Cerebellar nuclear complex (tissue), 1 donor: ENCODE measurements at places on chromosomes 16 and 17.

DNA sequence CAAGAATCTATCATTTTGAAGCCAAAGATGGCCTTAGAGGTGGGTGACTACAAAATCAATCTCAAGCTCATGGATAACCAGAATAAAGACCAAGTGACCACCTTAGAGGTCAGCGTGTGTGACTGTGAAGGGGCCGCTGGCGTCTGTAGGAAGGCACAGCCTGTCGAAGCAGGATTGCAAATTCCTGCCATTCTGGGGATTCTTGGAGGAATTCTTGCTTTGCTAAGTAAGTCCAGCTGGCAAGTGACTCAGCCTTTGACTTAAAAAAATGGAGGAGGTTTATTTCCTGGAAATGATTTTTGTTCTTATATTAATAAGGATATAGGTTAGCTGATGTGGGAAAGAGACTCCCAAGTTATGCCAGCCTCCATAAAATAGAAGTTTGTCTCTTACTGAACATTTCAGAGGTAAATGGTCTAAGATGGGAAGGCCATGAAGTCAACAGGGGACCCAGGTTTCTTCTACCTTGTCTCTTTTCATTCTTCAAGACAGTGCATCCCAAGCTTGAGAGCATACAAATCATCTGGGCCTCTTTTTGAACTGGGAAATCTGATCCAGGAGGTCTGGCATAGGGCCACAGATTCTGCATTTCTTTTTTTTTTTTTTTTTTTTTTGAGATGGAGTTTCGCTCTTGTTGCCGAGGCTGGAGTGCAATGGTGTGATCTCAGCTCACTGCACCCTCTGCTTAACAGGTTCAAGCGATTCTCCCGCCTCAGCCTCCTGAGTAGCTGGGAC is 19.8 kb upstream of the TANGO6 start:
- DNase-seq: no peak

DNA sequence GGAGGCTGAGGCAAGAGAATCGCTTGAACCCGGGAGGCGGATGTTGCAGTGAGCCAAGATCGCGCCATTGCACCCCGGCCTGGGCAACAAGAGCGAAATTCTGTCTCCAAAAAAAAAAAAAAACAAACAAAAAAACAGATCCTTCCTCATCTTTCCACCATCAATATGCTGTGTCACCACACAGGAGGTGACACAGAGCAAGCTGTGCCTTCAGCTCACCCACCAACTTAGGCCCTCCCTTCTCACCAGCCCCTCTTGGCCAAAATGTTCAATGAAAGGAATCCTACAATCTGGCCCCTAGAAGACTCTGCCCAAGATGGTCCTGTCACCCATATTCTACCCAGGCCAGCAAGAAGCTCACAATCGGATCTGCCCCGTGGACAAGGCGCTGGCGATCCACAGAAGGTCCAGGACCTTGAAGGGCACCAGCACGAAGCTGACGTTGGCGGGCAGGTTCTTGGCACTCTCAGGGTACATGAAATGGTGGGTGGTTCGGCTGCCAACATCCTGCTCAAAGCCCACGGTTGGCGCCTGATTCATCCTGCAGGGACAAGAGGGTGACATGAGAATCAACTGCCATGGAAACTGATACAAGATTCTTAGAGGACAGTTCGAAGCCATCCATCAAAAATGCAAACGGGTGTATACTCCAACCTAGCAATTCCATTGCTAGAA is 41.4 kb downstream of the DDX19A start:
- no peak for DNase-seq

GRCh38 chr17:28370035-28370743 is at the start of gene VTN:
VTN (minus strand) TSS chr17:28370307; CDS start chr17:28370203, 104 bp downstream.
- DNase-seq: no peak

DNA sequence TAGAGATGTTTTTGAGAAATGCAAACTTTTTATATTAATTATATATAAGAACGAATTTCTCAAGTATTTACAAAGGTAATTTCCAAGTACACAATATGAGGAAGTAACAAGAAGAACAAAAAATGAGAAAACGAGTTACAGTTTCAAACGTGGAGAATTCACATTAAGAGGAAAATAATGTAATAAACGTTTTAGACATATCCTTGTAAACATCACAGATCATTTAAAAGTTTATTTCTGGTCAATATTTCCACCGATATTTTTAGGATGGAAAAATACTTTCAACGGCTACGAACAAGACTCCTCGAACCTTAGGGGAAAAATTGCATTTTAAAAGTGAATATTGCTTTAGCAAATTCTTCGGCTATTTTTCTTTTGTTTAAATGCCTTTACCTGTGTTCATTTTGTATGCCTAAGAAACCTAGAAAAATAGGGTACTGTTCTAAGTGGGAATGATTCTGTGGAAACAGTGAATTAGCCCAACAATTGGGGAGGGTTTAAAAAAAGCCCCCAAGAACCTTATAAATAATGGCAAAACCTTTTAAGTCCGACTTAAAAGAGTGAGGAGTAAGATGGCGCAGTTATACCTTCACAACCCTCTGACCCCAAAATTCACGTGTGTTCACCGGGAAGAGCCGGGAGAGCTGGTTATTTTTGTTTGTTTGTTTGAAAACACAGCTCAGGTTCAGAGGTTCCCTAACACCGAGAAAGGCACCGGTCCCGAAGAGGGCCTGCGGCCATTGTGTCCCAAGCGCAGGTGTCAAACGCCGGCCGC is 3.3 kb downstream of the HNF1B start:
- DNase-seq: no peak

DNA sequence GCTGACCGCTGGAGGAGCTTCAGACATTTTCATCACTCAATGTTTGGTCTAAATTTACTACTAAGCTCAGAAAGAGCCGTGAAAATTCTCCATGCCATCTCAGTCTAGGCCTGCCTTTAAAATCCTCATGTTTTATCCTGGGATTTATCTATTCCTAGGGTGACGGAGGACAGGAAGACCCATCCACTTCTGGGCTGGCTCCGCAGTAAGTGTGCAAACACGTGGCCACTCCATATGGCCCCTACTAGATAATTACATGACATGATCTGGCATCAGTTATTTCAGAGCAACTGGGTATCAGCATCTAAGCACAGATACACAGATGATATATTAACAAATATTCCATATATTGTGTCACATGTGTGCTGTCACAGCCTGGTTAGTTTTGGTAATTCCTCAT is 77.8 kb upstream of the HS3ST4 start:
- DNase-seq: no peak

GRCh38 chr17:73814075-73814474 is 169.8 kb upstream of the SDK2 start:
- no peak for DNase-seq

GRCh38 chr16:68247400-68247799 is 2.2 kb downstream of the PLA2G15 start:
- DNase-seq: no peak

GRCh38 chr16:86306811-86307513 is 203.4 kb upstream of the FOXF1 start:
- DNase-seq: no peak
